Activated CD8-positive, alpha-beta memory T cell treated with anti-CD3 and anti-CD28 coated beads for 1 hour (primary cell): ENCODE measurements at places on chromosomes 12 and 14.

GRCh38 chr12:98592825-98593322, 612 bp upstream of the SLC25A3 start:
- no peak for DNase-seq

- DNase-seq: no peak
Measured at GRCh38 chr14:40447017-40447416, 1014.8 kb upstream of the FBXO33 start.

- no peak for DNase-seq
Measured at GRCh38 chr14:52190337-52190931, 77.1 kb upstream of the PTGDR start.

DNA sequence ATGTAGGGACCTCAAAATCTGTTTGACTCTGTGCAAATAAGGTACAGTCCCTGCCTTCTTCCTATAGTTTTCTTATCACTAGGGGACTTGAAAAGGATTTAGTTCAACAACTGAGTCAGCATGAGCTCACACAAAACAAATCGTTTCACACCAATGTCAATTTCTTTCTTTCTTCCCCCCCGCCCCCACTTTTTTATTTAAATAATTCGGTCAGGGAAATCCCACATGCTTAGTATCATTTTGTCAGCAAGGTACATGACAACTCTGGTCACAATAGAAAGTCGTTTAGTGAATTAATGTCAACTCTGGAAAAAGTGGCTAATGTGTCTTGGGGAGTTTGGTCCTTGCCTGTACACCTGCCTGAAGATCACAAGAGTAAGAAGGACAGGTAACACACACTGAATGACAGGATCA, 232.2 kb upstream of the PLEKHG7 start:
- no peak for DNase-seq

- no peak for DNase-seq
Measured at GRCh38 chr12:63006536-63006935, 71.6 kb upstream of the PPM1H start.

GRCh38 chr12:130992979-130993538, 39.4 kb downstream of the ADGRD1 start:
- no peak for DNase-seq

DNA sequence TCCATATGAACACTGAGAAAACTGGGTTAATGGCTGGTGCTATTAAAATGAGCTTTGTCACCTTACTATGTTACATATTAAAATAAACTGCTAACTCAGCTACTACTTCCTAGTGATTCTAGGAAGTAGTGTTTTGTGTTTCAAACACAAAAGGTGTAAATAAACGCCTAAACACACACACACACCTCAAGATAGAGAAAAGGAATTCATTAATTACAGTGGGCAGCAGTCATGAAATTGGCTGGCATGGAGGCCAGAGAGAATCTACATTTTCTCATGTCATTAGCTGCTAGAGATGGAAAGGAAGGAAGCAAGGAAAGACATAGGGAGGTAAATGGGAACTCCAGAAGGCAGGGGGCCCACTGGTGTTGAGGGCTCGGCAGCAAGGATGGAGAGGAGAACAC, 787 bp upstream of the PRMT5 start:
- no peak for DNase-seq

GRCh38 chr14:24080142-24080530, 8.8 kb downstream of the CPNE6 start:
- no peak for DNase-seq

- no peak for DNase-seq
Measured at GRCh38 chr12:28086521-28087155, 103.6 kb upstream of the CCDC91 start.

DNA sequence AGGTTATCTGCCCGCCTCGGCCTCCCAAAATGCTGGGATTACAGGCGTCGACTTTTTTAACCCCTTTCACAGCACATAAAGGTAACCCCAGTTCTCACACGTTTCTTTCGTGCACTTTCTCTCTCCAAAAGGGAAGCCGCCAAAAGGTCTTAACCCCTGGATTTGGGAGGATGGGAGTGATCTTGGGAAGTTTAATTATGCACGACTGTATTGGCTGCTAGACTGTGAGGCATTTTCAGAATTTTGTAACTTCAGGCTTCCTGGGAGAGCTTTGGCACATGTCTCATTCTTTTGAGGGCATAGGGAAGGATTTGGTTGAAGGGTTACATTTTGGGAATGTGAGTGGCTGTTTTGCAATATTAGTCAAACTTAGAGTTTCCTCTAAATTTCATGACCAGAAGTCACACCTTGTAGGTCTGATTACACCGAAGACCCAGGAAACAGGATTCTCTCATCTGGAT, 1.4 kb upstream of the SMARCC2 start:
- no peak for DNase-seq

DNA sequence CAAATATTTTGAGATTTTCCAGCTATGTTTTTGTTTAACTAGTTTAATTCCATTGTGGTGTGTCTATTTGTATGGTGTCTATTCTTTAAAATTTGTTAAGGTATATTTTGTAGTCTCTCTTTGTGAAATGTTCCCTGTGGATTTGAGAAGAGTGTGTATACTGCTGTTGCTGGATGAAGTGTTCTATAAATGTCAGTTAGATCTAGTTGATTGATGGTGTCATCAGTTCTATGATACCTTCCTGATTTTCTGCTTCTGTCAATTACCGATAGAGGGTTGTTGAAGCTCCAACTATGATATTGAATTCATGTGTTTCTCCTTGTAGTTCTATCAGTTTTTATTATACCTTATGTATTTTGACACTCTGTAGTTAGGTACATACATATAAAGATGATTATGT, 53.1 kb downstream of the FUT8 start:
- no peak for DNase-seq

DNA sequence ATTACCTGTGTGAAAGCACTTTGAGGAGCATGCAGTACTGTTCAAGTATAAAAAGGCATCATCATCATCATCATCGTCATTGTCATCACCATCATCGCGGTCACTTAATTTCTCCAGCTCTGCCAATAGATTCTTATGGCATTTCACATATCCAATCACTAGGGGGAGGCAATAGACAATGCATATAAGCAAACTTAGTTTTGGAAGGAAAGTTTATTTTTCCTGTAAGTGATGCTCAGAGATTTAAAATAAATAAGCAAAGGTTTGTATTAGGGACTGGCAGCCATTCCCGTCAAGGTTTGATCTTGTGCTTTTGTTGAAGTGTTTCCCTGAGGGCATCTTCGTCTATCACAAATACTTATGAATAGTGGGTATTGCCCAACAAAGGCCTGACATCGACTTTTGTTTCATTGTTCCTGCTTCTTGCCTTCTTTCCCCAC, 127.4 kb downstream of the KTN1 start:
- no peak for DNase-seq

GRCh38 chr12:104827587-104827986, 130.5 kb downstream of the SLC41A2 start:
- DNase-seq: no peak

GRCh38 chr14:68143341-68143841, 323.8 kb downstream of the RAD51B start:
- DNase-seq: no peak

DNA sequence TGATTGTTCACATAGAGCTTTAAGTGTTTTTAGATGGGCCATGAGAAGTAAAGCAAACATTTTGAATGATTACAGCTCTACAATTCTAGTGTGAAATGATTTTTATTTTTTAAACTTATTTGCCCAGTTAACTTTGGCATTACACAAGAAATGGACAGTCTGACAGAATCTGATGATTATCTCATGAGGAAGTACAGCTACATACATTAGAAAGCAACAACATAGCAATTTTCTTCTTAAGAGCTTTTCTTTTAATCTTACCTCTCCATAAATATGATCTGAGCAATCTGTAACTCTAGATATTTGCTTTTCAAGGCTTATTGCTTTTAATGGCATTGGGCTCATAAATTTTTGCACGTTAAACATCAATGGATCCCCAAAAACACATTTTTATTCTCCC, 26.5 kb upstream of the PPP1R12A start:
- no peak for DNase-seq

GRCh38 chr12:28027947-28028724, 55.6 kb upstream of the PTHLH start:
- no peak for DNase-seq

DNA sequence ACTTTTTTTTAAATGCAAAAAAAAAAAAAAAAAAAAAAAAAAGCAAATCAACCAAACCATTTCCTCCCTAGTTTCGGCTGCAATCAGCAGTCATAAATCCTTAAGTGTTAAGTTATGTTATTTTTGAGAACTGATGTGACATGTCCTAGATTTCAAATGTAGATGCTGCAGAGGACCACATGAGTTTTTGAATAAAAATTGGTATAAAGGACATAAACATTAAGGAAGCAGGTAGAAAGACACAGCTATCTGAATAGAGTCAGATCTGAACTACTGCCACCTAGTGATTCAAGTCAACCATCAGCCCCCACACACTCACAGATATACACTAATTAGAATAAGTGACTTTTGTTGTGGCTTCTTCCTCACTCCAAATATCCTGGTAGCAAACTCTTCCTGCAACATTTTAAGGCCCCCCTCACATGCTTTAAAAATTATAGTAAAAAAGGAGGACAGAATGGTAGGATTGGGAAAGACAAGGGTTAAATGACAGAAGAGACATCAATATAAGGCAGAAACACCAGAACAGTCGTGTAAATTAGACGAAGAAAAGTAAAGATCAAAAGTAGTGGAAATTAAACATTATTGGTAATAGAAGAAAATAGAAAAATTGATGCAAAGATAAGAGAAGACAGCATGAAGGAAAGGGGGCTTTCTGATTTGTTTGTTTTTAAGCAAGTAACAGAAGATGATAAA, 394.5 kb upstream of the ATP2B1 start:
- no peak for DNase-seq

- peak; percentile 70 for DNase-seq
Measured at GRCh38 chr14:91286530-91286937, 42.0 kb upstream of the GPR68 start.
